Omental fat pad (tissue), 4 donors: ENCODE measurements at places on chromosomes 3 and 15. TPM values are rescaled to one million over a fixed set of nuclear protein-coding genes. Genes with fewer than 3 reads are reported as not detected.

DNA sequence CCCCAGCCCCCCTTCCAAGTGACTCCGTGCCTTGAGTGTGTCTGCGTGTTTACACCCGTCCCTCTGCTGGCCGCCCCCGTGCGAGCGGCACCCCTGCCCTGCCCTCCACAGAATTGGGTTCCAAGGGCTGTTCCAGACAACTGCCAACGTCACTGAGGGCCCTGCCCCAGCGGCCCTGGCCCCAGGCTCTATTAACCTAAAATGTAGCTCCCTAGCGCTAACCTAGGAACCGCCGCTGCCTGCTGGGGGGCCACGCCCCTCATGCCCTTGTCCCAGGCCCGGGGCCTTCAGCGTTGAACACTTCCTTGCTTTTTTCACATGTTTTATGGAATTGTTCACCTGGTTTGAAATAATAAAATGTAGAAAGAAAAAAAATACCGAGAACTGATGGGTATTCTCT, 10.0 kb upstream of the SEMA3B start:
- no peak for DNase-seq

- no peak for DNase-seq
Observed at GRCh38 chr15:84904419-84904818, 20.0 kb downstream of the SLC28A1 start.

DNA sequence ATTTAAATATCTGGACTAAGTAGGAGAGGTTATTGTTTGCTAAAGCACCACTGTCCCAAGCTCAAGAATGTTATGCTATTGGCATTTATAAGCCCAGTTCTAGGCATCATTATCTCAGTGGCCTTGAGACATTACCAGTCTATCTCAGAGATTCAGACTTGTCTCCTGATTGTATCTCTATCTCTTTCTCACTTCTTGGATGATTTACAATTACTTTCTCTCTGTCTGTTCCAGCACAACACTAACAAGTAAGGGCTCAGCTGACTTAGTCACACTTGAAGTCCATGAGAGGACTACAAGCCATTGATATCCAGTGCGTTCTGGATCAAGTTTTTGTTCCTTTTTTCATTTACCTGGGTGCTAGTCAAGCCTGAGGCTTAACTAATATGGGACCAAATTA, 60.2 kb downstream of the TRIM69 start:
- DNase-seq = no peak

GRCh38 chr3:29145360-29145759, 135.5 kb upstream of the RBMS3 start:
- no peak for DNase-seq

DNA sequence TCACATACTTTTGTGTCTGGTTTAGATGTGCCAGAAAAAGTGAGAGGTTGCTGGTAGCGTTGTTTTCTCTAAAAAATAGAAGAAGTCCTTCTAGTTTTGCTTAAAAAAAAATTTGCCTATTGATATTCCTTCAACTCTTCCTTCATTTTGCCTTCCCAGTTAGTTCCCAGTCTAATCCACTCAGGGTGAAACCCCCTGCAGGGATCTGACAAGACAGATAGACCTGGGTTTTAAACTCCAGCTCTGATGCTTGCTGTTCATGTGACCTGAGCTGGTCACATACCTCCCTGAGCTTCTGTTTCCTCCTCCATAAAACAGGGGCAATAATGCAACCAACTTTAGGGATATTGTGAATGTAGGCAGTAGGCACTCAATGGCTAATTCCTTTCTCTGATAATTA, 18.6 kb upstream of the KCTD6 start:
- DNase-seq = no peak

- no peak for DNase-seq
Observed at GRCh38 chr15:57609805-57610529, 18.3 kb downstream of the MYZAP start.

GRCh38 chr3:193872265-193872753, 263.6 kb upstream of the HES1 start:
- DNase-seq = no peak

DNA sequence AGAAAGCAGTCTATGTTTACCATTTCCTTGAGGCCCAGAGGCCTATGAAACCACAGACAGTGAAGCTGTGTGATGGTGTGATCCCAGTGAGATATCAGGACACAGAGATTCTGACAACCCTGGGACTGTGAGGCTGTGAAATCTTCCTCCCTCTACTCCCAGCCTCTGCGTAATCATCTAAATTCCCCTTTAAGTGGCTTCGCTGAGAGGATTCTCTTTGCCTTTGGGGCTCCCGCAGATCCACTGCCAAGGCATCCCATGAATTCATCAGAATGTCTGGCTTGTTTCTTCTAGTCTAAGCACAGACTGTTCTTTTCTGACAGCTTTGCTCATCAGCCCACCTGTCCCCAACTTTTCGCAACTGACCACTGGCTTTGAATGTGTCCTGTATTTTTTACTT, 901.2 kb upstream of the NR2F2 start:
- DNase-seq = no peak

DNA sequence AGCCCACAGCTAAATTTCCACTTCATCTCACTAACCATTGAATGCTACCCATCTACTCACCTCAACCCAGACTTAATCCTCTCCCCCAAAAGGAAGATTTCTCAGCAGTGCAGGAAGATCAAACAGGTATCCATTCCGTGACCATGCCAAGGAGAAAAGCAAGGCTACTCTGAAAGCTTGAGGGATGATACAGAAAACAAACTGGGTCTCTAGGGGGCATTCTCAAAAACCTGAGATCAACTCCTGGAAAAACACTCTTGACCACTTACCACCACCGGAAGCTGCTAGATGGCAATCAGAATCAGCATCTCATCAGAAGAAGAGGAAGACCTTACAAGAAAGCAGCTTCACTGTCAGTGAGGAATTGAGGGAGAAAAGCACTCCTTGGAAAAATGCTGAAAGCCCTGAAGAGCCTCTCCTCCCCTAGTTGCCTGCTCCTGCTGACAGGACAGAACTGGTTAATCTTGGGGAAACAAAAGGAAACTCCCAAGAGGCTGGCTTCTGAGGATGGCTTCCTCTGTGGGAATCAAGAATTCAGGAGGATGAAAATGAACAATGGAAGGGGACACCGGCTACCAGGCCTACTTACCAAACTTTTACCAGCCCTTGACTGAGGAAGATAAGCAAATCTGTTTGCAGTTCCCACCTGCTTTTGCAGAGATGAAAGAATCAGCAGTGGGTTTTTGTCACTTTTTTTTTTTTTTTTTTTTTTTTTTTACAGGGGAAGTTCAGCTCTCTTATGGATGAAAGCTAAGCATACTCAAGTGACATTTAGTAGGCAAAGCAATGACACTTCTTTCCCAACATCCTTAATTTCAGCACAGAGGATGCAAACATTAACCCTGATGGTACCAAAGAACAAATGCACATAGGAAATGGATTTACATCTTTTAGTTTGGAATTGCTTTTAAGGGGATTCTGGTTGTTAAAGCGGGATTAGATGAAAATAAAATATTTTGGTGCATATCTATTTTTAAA, at the start of gene ATP8B4:
ATP8B4 (minus strand) TSS at position 171 of the 978 bp plus-strand sequence. CDS start 12,267 bp downstream, outside the sequence.
- no peak for DNase-seq

DNA sequence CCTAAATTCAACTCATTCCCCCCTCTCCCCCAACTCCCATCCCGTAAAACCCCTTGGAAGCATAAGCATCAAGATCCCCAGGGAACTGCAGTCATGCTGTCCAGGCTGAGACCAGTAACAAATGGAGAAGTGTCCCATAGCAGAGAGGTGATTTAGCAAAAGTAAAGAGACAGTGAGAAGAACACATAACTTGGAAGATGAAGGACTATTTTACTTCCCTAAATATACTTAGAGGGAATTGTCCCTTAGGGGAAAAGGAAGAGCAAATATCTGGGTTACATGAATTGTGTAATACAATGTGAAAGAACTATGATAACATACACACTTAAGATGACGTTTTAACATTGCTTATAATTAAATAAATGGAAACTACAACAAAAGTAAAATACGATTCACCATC, 61.6 kb upstream of the LRRFIP2 start:
- DNase-seq = no peak

- DNase-seq = no peak
Observed at GRCh38 chr15:80549654-80550053, 145.5 kb upstream of the ABHD17C start.

DNA sequence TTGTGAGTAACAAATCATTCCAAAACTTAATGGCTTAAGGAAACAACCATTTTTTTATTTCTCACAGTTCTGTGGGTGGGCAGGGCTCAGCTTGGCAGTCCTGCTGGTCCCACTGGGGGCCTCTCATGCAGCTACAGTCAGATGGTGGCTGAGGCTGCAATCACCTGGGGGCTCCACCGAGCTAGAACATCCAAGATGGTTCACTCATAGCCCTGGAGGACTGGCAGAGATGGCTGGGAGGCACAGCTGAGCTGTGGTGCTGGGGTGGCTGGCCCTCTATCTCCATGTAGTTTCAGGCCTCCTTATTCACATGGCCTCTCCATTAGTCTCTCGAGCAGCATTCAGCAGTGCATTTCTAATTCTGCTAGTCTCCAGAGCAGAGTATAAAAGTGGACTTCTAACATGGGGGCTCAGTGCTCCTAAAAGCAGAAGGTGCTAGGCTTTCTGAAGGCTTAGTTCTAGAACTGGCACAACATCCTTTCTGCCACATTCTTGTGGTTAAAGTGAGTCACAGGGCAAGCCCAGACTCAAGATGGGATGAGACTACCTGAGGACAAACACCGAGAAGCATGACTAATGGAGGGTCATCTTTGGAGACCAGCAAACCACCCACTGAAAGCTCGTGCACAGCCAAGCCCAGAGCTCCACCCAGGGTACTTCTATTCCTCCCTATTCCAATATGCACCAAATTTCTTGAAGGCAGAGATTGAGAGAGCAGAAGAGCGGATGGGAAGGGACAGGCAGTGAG, 6.3 kb downstream of the CAV3 start:
- no peak for DNase-seq

DNA sequence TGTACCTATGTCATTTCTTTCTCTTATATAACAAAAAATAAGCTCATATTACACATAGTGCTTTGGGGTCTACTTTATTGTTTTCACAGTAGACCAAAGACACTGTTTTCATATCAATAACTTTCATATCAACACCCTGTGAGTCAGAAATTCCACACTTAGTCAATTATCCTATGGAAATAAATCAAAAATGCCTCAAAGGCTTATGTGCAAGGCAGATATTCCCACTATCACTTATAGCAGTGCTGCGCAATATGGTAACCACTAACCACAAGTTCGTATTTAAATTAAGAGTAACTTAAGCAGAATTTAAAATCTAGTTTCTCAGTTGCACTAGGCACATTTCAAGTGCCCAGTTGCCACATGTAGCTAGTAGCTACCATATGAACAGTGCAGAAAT, 15.9 kb downstream of the SCG3 start:
- DNase-seq = no peak

DNA sequence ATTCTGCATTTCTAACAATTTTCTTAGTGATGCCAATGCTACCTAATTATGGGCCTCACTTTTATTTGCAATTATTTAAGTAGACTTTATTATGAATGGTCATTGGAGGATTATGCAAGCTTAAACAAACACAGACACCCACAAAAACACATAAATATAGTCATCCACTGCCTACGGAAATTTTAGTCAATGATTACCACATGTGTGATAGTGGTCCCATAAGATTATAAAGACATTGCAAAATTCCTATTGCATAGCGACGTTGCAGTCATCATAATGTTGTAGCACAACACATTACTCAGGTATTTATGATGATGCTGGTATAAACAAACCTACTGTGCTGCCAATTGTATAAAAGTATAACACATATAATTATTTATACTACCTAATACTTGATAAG, 247.8 kb upstream of the ALCAM start:
- no peak for DNase-seq

DNA sequence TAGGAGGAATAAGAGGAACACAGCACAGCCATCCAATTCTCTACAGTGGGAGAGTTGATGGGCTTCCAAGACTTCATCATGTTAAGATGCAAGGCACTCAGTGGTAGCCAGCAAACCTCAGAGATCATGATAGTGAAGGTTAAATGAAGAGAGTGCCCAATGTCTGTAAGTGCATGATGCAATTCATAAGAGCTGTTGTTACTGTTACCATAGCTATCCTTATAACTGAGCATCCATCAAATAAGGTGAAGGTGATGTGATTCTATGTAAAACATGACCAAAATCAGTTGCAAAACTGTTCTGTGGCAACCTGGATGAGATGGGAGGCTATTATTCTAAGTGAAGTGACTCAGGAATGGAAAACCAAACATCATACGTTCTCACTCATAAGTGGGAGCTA, 289.7 kb downstream of the MAGI1 start:
- DNase-seq = no peak

GRCh38 chr15:64991536-64992135, 1.9 kb upstream of the SPG21 start:
- DNase-seq = no peak

- no peak for DNase-seq
Observed at GRCh38 chr3:134134698-134135415, 105.1 kb upstream of the SLCO2A1 start.

DNA sequence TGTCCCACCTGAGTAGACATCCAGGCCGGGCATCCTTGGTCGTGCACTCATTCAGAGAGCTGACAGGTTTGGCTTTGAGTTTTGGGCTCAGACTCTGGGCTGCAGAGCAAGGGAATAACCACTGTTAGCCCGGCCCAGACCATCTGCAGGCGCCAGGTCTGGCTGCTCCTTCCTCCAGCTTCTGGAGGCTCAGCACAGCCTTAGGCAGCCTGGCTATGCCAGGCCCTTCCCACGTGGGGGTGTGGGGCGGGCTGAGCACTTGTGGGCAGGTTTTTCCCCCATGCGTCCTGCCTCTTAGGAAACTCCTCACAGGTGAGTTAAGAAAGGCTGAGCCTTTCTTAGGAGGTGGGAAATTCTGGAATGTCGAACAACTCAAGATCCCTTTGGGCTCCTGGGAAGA, 11.2 kb downstream of the PLA2G4B start:
- DNase-seq = no peak

DNA sequence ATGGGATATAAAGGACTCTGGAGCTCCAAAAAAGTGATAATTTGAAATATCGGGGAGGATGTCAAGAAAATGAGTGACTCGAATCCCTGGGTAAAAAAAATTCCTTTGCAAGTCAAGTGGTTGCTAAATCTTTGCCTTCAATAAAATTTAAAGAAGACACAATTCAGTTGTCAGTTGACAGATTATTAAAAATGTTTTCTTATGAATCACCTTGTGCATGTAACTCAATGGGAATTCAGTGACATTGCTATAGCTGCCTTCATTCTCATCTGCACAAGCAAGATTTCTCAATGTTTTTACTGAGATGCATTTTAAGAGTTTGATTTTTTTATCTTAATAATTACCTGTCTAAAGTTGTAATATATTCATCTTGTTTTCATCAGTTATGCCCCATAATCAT, 264.0 kb upstream of the IL12A start:
- no peak for DNase-seq

GRCh38 chr3:159168788-159169187, 366.9 kb downstream of the MFSD1 start:
- no peak for DNase-seq

- DNase-seq = no peak
Observed at GRCh38 chr3:156664011-156664830, 10.2 kb upstream of the TIPARP start.

GRCh38 chr3:40086890-40087883, 222.3 kb upstream of the EIF1B start:
- DNase-seq = no peak

GRCh38 chr3:175274474-175275218, 415.5 kb downstream of the NAALADL2 start:
- DNase-seq = no peak

- DNase-seq = no peak
Observed at GRCh38 chr15:85897207-85897894, 102.6 kb upstream of the KLHL25 start.

Gene ASB14
- not detected for total RNA-seq

Gene SST
- total RNA-seq = not detected

Gene SLC6A20
- 0.72 TPM for total RNA-seq

Gene AMT
- 4.2 TPM for total RNA-seq

Gene SCN11A
- total RNA-seq = 0.63 TPM

Gene IL12A
- 2.8 TPM for total RNA-seq

Gene CRTAP
- total RNA-seq = 267 TPM

Gene MST1R
- 0.95 TPM for total RNA-seq

Gene REC114
- not detected for total RNA-seq
